Naive thymus-derived CD4-positive, alpha-beta T cell (primary cell): ENCODE measurements at places on chromosomes 12 and 14. TPM values are rescaled to one million over a fixed set of nuclear protein-coding genes. Genes with fewer than 3 reads are reported as not detected.

The CLEC1B gene
- not detected for polyA plus RNA-seq

The P2RX2 gene
- not detected for polyA plus RNA-seq

The SRRM4 gene
- not detected for polyA plus RNA-seq

The NEUROD4 gene
- polyA plus RNA-seq = not detected

The CCDC63 gene
- polyA plus RNA-seq = not detected

The PTPN21 gene
- polyA plus RNA-seq = not detected

The ACOT6 gene
- not detected for polyA plus RNA-seq
